Stimulated activated CD8-positive, alpha-beta memory T cell treated with anti-CD3 and anti-CD28 coated beads, Interleukin-2, amount 100 ng/mL, for 48 hours (primary cell): ENCODE measurements at places on chromosomes 4 and X.

GRCh38 chrX:19863212-19863856 lies 24.1 kb downstream of the SH3KBP1 start:
- DNase-seq, result no peak

- no peak for DNase-seq
These were observed 437.7 kb upstream of the FRG1 start for GRCh38 chr4:189502841-189503435.

GRCh38 chrX:87687703-87688102 lies 170.1 kb downstream of the KLHL4 start:
- no peak for DNase-seq

DNA sequence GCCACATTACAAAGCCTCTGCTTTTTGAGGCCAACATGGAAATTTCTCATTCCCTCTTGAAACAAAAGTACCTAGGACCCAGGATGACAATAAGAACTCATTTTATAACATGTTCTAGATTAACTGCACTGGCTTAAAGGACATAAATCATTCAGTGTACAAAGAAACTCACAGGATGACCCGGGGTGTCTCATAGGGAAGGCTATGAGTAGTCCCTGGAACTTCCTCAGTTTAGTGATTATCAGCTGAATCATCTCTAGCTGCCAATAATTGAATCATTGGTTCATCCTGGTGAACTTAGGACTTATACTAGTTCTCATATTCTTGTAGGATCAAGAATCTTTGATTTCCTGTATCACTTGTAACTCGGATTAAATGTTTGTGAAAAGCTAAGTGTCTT lies 95.8 kb upstream of the WDR1 start:
- DNase-seq, result no peak

GRCh38 chrX:103453655-103454054 lies 65.6 kb downstream of the RAB40A start:
- DNase-seq, result no peak

DNA sequence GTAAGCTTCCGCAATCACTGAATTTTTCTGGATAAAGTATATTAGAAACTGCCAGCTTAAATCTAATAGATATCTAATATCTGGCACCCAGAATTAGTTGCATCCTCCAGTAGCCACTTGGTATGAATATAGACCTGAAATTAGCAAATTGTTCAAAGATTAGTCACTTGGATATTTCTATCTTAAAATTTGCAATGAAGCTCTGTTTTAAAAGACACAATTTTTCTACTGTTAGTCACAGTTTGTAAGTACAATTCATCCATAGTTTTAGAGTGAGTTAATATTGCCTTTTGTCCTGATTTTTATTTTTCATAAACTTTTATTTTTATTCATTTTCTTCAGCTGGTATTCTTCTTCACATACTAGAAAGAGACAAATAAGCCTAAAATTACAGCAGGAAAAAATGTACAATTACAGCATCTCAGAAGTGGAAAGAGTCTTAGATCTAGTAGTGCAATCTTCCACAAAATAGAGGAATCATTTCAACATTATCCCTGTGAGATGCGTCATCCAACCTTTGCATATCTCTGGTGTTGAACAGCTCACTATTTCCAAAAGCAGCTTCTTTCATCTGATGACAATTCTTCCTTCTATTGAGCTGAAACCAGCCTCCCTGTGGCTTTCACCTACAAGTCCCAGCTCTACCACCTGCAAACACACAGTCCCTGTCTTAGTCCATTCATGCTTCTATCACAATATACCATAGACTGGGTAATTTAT lies 190.0 kb upstream of the AR start:
- DNase-seq, result no peak
